Pons (tissue), 1 donor: ENCODE measurements at places on chromosomes 5 and 9.

DNA sequence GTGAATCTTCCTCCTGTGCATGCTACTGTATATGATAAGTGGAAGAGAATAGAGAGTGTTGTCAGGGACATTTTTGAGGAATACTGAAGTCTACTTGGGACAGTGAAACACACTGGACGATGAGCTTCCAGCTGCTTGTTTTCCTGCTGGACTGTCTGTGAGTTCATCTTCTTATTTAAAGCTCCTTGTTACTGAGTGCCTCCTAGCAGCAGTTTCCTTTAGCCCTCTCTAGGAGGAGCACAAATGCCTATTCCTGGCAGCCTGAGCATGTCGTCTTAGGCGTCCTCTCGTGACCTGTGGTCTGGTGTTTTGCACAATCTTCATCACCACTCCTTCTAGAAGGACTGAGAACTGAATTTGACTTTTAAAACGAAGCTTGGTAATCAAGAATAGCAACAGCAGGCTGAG, 43.8 kb downstream of the ANKRD33B start:
- DNase-seq, result peak; percentile 45

DNA sequence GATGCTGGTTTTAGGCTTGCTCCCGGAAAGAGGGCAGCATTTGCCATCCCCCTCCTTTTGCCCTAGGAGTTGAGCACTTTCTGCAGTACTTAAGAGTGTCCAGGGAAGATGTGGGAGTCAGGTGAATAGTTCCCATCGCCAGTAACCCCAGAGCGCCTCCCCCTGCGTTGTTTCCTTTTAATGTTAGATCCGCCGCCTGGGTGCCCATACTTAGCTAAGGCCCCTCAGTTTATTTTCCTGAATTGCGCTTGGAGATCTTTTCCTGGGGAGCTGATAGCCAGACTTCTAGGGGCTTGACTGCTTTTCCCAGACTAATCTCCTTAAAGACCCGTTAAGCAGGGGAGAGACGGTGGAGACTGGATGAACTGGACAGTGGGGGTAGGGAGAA, 377 bp upstream of the PCDHAC2 start:
- DNase-seq, result peak; percentile 52

GRCh38 chr9:8468045-8468637, 668.6 kb upstream of the DMAC1 start:
- no peak for DNase-seq

DNA sequence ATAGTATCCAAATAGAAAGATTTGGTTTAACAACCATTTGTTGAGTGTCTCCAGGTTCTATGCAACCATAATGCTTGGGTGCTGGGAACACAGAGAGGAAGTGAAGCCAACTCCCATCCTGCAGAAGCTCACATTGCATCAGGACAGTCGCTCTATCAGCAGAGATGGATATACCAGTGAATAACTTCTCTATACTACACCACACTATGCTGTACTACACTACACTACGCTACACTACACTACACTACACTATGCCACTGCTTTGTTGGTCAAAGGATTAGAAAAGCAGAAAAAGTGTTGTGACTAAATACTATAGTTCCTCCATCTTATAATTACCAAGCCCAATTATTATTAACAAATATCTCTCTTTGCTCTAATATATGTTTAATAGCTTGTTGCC, 89.2 kb upstream of the PRRC1 start:
- DNase-seq, result no peak

- no peak for DNase-seq
Measured at GRCh38 chr9:91258451-91258850, 103.3 kb downstream of the AUH start.

GRCh38 chr9:92527832-92528521, 7.8 kb downstream of the ECM2 start:
- no peak for DNase-seq
